ENCODE measurements at places on chromosomes 3 and 15.
A peak's percentile ranks its signal among the peaks of the same experiment; 100 is the strongest.

- no peak for DNase-seq
These were observed 26.1 kb downstream of the HDAC11 start for GRCh38 chr3:13506239-13506638.

- no peak for DNase-seq
These were observed 2.1 kb downstream of the LDHAL6B start for GRCh38 chr15:59208613-59209249.

DNA sequence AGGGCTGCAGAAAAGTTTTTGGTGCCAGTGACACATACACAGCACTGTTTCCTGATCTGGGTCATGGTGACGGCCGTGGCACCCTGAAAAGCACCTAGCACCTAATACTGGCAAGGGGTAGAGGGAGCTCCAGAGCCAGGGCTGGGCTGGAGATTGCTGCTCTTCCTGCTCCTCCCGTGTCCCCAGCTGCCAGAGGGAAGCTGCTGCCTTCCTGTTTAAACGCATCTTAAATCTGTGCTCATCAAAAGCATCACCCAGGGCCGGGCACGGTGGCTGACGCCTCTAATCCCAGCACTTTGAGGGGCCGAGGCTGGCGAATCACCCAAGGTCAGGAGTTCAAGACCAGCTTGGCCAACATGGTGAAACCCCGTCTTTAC lies 156.7 kb upstream of the MEF2A start:
- DNase-seq, result peak; percentile 43

DNA sequence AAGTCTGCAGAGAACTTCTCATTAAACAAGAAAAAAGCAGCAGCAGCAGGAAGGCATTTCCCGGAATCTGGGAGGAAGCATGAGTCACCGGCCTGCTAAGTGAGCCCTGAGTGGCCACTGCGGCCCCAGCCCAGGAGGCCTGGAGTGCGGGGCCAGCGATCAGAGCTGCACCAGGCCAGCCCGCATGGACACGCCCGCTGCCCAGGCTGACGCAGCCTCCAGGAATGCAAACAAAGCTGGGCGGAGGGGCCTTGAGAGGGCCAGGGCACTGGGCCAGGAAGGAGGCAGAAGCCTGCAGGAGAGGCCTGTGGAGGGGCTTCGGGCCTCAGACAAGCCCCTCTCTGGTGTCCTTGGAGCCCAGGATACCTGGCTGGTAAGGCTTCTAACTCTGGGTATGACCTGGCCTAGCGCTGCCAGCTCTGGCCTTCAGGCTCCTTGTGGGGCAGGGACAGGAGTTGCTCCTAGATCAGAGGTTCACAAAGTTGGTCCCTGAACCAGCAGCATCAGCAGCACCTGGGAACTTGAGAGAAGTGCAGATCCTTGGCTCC lies 101.2 kb downstream of the SMAD6 start:
- DNase-seq, result no peak

- DNase-seq, result peak; percentile 41
These were observed 35.7 kb upstream of the POLG start for GRCh38 chr15:89370120-89370977.

DNA sequence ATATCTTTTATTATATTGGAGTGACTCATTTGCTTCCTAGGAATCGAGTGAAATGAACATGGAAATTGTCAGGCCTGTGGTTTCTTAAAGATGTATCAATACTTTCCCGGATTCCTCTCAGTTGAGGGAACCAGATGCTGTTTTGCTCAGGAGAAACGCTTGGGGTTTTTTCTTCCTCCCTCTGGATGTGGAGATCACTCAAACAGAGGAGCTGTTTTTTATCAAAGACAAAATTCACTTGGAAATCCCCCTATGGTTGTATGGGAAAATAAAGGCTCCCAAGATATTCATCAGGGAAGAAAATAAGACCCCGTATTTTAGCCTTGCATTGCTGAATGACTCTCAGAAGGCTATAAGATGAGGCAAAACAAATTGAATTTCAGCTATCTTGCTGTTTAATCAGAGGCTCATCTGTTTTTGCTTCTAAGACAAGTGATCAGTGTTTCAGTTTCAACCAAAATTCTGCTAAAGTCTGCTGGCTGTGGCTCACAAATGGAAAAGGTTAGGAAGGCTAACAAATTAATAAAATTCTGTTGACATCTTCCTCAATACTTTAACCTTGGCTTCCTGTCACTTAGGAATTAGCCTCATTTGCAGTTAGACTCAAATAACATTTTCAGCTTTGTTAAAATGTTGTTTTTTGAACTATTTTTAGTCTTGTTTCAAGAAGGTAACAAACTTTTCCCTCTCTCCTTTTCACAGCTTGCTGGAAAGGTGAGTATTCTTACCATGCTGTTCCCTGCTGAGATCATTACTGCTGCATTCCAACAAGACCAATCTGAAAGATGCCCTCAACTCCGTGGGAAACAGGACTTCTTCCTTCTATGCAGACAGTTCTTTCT lies 83.6 kb downstream of the COL6A5 start:
- no peak for DNase-seq

DNA sequence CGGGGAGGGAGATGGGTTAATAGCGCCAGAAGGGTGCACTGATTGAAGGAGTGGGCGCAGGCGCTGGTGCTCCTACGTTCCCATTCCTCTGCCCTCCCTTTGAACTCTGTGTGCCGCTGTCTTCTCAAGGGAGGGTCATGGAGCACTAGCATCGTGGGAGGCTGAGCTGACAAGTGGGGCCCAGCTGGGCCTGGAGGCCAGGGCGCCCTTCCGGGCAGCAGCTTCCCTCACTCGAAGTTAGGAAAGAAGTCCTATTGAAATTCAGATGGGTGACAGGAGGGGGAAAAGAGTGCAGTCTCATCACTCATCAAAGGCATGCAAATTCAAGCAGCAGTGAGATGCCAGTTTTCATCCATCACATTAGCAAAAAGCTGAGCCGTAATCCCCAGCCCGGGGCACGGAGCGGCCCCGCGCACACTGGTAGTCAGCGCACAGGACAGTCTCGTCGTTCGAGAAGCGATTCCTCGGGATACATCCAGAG lies 128.2 kb downstream of the LRRK1 start:
- DNase-seq, result no peak

DNA sequence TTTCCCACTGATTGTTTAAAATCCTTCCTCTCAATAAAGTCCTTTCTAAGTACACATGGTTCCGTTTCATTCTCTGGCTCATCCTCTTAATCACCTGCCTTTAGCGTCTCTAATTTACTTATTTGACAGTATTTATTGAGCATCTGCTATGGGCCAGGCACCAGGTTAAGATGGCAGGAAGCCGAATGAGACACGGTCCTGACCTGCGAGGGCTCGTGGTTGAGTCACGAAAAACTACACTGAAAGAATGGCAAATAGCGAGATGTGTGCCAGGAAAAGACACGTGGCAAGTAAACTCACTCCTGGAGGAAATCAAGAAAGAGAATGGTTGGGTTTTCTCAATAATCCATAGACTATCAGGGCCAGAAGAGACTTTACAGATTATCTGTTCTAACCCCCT lies 60.9 kb downstream of the HES1 start:
- DNase-seq, result no peak

GRCh38 chr15:63077952-63078351 lies 35.4 kb downstream of the TPM1 start:
- no peak for DNase-seq

GRCh38 chr3:81497572-81498251 lies 263.7 kb downstream of the GBE1 start:
- no peak for DNase-seq

- DNase-seq, result no peak
These were observed 55.9 kb downstream of the NOX5 start for GRCh38 chr15:69070396-69070795.

- peak; percentile 77 for DNase-seq
These were observed 72.5 kb downstream of the OPA1 start for GRCh38 chr3:193665370-193665989.

- no peak for DNase-seq
These were observed 230.4 kb upstream of the KCNH8 start for GRCh38 chr3:18917923-18918322.

- no peak for DNase-seq
These were observed 154.9 kb downstream of the PEX5L start for GRCh38 chr3:179881791-179882190.

DNA sequence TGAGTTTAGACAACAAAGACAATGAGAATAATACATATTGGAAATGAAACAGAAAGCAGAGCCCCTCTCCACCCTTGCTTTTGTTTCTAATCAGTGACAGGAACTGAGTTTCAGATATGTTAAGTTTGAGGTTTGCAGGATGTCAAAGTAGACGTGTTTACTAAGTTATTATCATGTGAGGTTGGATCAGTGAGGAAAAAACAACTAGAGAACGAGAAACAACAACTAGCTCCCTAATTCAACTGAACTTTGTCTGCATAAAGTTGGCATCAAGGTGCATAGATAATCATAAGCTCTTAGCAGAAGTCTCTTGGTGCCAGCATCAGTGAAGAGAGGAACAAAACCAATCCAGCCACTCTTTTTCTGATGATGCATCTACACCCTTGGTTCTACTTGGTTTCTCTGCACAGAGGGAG lies 491.1 kb upstream of the NR2F2 start:
- DNase-seq, result no peak

DNA sequence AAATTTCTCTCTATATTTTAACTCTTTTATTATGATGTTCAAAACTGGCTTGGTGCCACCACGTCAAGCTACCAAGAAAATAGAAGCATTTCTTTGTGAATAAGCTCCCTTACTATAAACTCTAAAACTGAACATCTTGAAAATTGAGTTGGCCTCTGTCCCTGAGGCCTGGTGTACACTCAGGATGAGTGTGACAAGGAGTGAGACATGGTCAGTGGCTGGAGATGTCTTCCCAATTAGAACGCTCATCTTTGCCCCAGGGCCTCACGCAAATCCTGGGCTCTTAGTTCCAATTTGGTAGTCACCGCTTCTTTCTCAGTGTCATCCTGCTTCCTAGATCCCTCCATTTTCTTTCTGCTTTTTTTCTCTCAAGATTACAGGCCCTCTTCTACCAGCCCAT lies 26.2 kb downstream of the SLC2A2 start:
- DNase-seq, result no peak

GRCh38 chr3:42983927-42984326 lies 4.8 kb downstream of the GASK1A start:
- DNase-seq, result no peak

- no peak for DNase-seq
These were observed 51.9 kb upstream of the ADAMTSL3 start for GRCh38 chr15:83602021-83602420.

- DNase-seq, result no peak
These were observed 29.8 kb downstream of the GOLGA8S start for GRCh38 chr15:23384371-23384770.

DNA sequence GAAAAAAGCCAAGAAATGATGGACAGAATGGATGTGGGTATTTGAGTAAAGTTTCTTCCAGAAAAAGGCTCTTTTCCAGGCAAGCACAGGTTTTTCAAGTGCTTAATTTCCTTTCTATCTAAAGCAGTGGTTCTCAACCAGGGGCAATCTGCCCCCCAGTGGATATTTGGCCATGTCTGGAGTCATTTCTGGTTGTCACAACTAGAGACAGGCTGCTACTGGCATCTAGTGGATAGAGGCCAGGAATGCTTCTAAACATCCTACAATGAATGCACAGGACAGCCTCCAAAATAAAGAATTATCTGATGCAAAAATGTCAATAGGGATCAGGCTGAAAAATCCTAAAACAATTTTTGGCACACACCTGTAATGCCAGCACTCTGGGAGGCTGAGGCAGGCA lies 23.9 kb downstream of the SEC22C start:
- DNase-seq, result peak; percentile 59

DNA sequence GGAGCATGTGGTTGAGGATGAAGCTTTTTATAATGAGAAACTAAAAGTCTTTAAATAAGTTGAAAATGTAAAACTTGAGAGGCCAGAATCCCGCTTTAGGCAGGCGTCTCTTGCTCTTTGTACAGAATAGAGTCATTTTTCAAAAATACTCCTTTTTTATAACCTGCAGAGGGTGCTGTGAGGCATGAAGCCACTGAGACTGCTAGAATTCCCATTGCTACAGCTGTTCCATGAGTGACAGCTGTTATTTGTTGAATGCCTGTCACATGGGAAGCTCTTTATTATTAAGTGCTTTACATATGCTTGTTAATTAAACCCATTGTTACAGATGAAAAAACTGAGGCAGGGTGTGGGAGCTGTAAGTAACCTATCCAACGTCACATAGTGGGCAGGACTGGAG lies 18.5 kb downstream of the MINAR1 start:
- no peak for DNase-seq

GRCh38 chr3:53230789-53231188 lies 25.0 kb downstream of the TKT start:
- DNase-seq, result no peak

DNA sequence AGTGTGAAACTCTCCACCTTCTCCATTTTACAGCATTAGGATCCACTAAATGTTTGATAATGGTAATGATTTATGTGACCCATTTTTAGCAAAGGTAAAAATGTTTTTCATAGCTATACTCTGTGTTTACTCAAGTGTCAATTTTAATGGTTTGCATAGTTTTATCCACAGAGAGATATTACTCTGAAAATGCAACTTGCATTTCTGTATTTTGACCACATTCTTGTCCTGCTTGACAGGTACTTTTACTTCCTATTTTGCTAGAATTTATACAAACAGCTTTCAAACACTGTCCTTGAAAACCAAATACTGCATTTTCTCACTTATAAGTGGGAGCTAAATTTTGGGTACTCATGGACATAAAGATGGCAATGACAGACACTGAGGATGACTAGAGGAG lies 62.9 kb downstream of the SERPINI1 start:
- no peak for DNase-seq

GRCh38 chr3:56928379-56929068 lies 126.8 kb upstream of the ARHGEF3 start:
- peak; percentile 33 for DNase-seq

DNA sequence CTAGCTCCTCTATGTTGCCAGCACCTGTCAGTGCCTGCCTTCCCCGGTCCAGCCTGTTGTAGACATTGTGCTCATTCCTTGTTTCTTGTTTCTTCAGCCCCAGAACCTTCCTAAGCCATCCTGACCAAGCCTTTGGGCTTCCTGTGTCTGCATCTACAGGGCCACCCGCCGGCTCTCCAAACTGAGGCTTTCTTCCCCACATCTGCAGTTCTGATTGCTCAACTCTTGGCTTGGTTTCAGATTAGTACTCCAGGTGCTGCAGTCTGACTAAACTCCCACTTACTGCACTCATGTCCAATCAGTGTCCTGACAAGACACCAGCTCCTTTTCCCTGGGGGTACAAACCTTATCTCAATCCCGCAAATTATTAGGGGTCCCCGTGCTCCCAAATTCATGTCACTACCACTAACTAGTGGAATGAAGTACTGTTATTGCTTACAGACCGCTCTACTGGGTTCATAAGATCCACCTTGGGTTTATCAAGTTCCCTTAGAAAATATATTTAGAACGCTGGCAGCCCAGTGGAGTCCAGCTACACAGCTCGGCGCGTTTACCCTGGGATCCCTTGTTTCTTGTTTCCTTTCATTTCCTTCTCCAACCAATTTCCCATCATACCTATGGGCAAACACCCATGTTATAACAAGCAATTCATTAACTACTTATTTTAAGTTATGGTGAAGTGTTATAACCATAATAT lies 114.2 kb upstream of the TJP1 start:
- DNase-seq, result no peak

DNA sequence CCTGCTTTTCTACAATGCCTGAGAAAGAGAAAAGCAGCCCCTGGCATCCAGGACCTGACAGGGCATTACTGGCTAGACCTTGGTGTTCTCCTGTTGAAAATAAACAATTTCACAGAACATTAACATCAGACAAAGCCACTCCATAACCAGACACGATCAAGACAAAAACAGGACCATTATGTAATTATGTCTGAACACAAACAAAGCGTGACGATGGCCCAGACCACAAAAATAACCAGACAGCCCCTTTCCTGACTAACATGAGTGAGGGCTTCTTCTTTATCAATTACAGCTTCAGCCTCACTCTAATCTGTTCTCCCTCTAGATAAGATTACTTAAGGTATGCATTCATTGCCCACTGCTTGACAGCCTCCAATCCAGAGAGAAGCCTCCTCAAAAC lies 172.7 kb upstream of the LMCD1 start:
- no peak for DNase-seq
